ENCODE measurements at places on chromosomes 16 and 17.
A peak's percentile ranks its signal among the peaks of the same experiment; 100 is the strongest.

DNA sequence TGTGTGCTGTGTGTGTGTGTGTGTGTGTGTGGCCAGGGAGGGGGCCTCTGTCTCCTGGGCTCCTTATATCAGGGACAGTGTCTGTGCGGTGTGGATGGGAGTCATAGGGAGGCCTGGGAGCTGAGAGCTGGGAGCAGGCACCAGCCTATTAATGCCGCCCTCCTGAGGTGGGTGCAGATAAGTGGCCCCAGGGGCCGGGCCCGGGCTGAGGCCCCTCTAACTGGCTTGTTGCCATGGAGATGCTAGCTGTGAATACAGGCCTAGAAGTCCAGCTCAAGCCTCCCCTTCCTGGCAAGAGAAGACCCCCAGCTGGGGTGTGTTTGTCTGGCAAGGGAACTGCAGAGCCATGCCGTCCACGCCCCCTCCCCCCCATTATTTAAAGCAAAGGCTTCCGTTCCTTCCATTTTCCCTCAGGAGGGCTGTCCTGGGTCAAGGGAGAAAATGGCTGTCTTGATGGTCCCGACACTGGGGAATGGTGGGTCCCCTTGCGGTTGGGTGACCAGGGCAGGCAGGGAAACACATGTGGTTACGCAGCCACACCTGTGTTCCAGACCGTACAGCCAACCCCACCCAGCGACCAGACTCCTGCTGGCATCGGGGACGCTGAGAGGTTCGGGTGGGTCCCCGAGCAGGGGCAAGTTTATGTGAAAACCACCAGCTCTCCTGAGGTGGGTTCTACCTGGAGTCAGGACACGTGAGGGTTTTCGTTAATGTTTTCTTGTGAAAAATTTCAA, 141.1 kb downstream of the MRM1 start:
- no peak for DNase-seq

DNA sequence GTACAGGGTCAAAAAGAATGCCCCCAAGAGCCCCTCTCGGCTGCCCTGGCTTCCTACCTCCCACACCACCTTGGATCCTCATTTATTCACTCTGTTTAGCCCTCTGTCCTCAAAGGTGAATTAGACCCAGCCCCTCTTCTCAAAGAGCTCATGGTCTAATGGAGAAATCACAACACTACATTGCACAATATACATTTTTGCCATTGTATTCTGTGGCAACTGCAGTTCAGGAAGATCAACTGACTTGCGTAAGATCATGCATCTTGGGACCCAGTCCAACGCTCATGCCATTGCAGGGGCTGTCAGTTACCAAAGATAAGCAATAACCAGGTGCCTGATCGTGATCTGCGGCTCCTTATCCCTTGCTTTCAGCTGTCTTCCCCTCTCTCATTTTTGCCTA, 1.4 kb downstream of the KRT38 start:
- no peak for DNase-seq

- DNase-seq, result no peak
These were observed 2.5 kb upstream of the ARL6IP1 start for GRCh38 chr16:18803569-18804462.

DNA sequence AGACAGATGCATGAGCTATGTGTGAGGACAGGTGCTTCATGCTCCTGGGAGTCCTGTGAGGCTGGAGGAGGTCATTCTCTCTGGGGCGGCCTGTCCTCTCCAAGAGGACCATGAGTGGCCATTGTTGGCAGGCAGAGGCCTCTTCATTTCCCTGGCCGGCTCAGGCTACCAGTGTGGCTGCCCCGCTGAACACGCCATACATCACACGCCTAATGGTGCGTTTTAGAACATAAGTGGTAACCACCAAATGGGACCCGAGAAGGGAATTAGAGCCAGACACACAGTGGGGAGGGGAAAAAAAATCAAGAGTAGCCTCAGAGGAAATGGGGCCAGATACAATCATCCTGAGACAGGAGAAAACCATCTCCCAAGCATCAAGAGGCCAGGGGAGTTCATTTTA, 140.0 kb downstream of the SPACA3 start:
- no peak for DNase-seq

GRCh38 chr17:17893801-17894644, 57.2 kb upstream of the SREBF1 start:
- no peak for DNase-seq

- no peak for DNase-seq
These were observed 2.5 kb upstream of the C16orf87 start for GRCh38 chr16:46833460-46833800.

- DNase-seq, result no peak
These were observed 230.5 kb upstream of the CACNG5 start for GRCh38 chr17:66604376-66604775.

DNA sequence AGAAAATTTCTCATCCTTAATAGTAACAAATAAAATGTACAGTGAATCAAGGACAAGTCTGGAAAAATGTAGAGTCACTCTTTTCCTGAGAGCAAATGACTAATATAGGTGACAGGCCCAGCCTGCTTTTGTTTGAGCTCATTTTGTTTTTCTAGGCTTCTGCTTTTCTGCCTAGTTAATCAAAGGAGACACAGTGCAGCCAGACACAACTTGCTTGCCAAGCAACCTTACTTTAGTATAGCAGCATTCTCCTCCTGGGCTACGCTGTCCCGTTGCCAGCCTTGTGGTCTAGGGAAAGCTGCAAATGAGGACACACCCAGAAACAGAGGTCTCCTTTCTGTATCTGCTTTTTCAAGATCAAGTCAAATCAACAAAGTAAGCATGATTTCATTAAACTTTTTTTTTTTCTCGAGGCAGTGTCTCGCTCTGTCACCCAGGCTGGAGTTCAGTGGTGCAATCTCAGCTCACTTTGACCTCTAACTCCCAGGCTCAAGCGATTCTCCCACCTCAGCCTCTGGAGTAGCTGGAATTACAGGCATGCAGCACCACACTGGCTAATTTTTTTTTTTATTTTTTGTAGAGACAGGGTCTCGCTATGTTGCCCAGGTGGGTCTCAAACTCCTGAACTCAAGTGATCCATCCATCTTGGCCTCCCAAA, 17.2 kb downstream of the GINS3 start:
- no peak for DNase-seq

DNA sequence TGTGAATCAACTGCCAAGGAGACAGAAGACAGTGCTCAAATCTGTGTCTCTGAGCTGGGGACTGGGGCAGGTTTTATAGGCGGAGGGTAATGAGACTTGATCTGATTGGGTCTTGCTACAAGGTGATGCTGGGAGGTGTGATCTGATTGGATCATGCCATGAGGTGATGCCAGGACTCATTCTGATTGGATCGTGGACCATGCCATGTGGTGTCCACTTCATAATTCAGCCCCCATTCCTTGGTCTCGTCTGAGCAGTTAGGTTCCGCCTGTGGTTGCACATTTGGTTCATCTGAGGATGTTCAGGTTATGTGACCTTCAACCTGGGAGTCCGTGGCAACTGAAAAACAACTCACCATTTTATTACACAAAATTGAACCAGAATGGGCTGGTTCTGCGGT, 41.0 kb downstream of the OTOA start:
- DNase-seq, result no peak

DNA sequence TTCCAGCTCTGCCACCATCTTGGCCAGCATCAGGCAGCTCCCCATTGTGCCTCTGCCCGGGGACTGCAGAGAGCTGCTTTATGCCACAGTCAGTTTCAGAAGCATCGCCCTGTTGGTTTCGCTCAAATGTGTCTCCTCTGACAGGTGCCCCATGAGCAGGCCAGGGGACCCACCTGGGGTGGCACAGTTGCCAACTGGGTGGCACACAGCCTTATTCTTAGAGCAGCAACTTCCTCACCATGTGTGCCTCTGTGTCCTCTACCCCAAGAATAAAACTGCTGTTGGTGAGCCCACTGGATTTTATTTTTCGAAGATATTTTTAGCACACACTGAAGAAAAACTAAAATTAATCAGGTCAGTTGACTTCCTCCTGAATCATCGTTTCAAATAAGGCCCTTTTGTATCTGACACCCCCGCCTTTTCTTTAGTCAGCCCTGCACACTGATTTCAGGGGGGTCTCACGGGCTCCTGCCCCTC, 44.9 kb upstream of the CACNG5 start:
- DNase-seq, result no peak

- DNase-seq, result peak; percentile 53
These were observed 385 bp downstream of the CFAP119 start for GRCh38 chr16:30761427-30761927.

DNA sequence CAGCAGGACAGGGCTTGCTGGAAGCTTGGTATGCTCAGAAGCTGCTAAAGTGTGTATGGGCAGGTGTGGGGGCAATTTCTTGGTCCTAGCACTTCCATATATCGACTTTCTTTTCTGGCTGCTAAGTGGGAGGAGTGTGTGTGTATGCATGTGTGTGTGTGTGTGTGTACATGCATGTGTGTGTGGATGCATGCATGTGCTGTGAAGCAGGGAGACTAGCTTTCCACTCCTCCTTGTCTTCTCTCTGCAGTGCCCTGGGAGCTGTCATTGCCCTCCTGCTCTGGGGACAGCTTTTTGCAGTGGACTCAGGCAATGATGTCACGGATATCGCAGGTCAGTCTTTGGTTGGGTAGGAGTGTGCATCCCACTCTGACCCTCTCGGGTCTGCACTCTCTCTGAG, 1.6 kb downstream of the HP start:
- no peak for DNase-seq

- DNase-seq, result no peak
These were observed 16.0 kb downstream of the FBXO31 start for GRCh38 chr16:87367529-87367928.

- DNase-seq, result no peak
These were observed 203.4 kb upstream of the FOXF1 start for GRCh38 chr16:86306811-86307513.

DNA sequence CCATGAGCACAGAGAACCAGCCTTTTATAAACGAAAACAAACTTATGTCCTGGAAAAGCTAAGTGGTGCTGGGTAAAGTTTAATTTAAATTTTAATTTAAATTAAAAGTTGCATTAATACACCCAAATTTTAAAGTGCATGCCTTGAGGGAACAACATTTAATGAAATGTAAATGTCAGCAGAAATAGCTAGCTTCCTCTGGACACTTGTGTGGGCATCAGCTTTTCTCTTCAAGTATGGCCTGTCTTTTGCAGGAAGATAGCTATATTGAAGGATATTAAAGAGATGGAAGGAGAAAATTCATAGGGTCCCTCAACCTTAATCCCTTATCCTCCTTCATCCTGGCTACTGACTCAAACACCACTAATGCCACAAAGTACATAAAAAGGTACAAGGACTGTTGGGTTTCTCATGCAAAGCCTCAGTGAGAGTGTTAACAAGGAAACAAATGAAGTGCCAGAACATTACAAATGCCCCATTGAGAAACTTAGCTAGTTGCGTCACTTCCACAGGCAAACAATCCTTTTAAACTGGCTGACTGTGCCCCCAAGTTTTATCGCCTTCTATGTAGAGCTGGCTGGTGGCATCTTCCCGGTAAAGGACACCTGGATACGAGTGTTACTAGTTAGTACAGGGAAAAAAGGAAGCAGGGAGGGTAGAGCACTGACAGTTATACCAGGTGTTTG, 14.1 kb downstream of the PHF12 start:
- no peak for DNase-seq

- DNase-seq, result no peak
These were observed 23.2 kb downstream of the CMIP start for GRCh38 chr16:81467815-81468214.

- DNase-seq, result no peak
These were observed 9.5 kb downstream of the RNF213 start for GRCh38 chr17:80270104-80270503.

GRCh38 chr16:23635958-23636357, 5.2 kb downstream of the PALB2 start:
- DNase-seq, result no peak

- peak; percentile 90 for DNase-seq
These were observed 5.3 kb upstream of the NOS2 start for GRCh38 chr17:27805520-27806146.

DNA sequence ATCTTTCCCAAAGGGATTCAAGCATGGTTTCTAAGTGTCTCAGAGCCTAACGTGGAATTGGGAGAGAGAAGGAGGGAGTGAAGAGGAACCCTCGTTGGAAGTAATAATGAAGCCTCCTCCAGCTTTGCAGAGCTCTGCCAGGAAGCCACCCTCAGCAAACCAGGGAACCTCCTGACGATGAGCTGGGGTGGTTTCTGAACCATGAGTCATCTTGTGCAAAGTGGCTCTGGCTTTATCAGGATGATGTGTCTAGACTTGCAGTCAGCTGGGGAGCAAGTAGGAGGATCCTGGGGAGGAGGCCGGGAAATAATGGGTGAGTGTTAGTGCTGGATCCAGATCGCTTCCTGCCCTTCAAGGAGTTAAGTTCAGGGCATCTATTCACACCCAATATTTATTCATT, 191.7 kb upstream of the RBFOX1 start:
- no peak for DNase-seq

- DNase-seq, result no peak
These were observed 5.0 kb downstream of the KCNH6 start for GRCh38 chr17:63528183-63528582.

DNA sequence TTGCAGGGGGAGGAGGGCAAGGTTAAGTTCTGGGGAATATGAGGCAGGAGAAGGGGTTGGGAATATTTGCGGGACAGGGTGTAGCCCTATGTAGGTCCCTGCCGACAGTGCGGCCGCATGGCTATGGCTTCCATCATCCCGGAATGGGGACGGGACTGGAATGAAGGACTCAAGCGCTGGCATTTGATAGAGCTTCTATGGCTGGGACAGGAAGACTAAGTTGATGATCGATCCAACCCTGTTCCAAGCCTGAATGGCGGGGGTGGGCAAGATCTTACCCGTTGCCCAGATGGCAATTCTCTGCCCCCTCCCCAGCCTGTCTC, 47.1 kb downstream of the SRCIN1 start:
- no peak for DNase-seq

DNA sequence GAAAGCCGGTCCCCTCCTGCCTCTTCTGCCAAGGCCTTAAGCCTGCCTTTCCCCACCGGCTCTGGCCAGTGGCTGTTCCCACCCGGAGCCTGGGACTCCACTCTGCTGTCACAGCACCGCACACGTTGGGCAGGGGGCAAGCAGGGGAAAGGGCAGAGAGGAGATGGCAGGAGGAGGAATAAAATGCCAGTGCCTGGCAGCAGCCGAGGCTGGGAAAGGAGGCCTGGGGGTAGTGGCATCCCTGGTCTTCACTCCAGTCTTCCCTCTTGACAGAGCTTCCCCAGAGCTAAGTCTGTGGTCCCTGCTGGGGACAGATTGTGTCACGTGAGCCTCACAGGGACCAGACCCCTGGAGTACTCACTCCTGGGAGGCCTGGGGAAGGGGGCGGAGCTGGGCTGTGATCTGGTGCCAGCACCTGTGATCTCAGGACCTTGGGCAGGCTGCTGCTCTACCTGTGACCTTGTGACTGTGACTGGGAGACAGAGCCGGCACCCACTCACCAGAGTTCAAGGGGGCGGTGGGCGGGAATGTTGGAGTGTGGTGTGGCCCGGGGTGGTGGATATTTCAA, 97.2 kb upstream of the GSE1 start:
- no peak for DNase-seq
